ENCODE measurements at places on chromosomes 4 and X.

- no peak for DNase-seq
Measured at GRCh38 chr4:3042226-3042625, 32.1 kb downstream of the HTT-AS start.

- DNase-seq = no peak
Measured at GRCh38 chr4:47750788-47751187, 87.1 kb downstream of the CORIN start.

GRCh38 chr4:41853973-41854372, 81.3 kb upstream of the TMEM33 start:
- DNase-seq = no peak

GRCh38 chr4:25884031-25884782, 21.4 kb upstream of the SEL1L3 start:
- DNase-seq = no peak

DNA sequence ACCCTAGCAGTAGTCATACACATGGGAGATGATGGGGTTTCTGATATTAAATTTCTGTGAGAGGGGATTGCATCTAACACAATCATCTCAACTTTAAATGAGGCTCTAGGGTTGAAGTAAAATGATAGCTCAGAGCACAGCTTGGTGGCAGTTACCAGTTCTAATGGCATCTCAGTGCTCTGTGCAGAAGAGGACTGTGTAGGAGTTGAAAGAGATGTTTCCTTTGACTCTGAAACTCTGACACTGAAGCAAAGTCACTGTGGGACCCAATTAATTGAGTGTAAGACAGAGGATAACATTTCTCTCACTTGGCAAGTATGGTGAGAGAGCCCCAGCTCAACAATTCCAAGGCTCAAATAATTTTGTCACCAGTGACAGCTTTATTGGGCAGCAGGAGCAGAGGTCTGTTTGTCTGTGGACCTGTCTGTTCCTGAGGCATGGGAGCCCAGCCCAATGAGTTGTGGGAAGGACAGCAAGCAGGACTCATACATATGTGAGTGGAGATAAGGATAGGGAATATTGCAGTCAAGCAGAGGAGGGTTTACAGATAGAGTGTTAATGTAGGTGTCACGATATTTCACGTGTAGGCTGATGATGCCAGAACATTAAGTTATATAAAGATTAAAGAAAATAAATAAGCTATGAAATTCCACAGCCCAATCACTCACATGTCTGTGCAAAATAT, 76.7 kb upstream of the NAF1 start:
- DNase-seq = no peak
